ENCODE measurements at places on chromosomes 11 and 22. TPM values are rescaled to one million over a fixed set of nuclear protein-coding genes. Genes with fewer than 3 reads are reported as not detected.

The MOGAT2 gene
- total RNA-seq = not detected

The GGTLC2 gene
- not detected for total RNA-seq

The KCNC1 gene
- 0.19 TPM for total RNA-seq

The GAL3ST1 gene
- total RNA-seq = 9.9 TPM

The TST gene
- 59.7 TPM for total RNA-seq

The OR10D3 gene
- total RNA-seq = not detected

The OR56A1 gene
- total RNA-seq = not detected

The OR6T1 gene
- not detected for total RNA-seq

The BTG4 gene
- not detected for total RNA-seq

The XRRA1 gene
- 5.7 TPM for total RNA-seq

The PRODH gene
- total RNA-seq = 0.89 TPM

The C11orf16 gene
- total RNA-seq = not detected

The FGF3 gene
- total RNA-seq = not detected

The TSPAN4 gene
- total RNA-seq = 197 TPM

The FAM227A gene
- total RNA-seq = 0.64 TPM

The MMP13 gene
- total RNA-seq = not detected

The ETS1 gene
- 31.9 TPM for total RNA-seq

The MMP10 gene
- 0.71 TPM for total RNA-seq

The FIBIN gene
- total RNA-seq = not detected

The KRTAP5-11 gene
- total RNA-seq = not detected

The C22orf31 gene
- not detected for total RNA-seq

The RRAS2 gene
- total RNA-seq = 56.8 TPM

The CNTN5 gene
- not detected for total RNA-seq
